ENCODE measurements at places on chromosomes 6 and 20. TPM values are rescaled to one million over a fixed set of nuclear protein-coding genes. Genes with fewer than 3 reads are reported as not detected.

The HTR1E gene
- not detected for total RNA-seq

DNA sequence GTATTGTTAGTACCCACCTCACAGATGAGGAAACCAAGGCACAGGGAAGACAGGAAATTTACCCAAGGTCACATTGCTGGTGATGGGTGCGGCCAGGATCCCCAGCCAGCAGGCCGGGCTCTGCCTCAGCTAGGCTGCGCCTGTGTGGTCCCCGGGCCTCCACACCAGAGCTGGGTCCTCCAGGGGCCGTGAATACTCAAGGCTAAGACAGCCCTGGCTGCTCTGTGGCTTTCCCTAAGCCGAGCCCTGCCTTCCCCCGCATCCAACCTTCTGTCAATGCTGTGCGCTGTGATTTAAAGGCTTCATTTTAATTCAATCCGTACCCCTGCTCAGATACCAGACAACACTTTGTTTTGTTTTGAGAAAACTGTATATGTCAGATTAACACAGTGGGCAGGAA lies 246.7 kb downstream of the TTLL2 start:
- no peak for DNase-seq

DNA sequence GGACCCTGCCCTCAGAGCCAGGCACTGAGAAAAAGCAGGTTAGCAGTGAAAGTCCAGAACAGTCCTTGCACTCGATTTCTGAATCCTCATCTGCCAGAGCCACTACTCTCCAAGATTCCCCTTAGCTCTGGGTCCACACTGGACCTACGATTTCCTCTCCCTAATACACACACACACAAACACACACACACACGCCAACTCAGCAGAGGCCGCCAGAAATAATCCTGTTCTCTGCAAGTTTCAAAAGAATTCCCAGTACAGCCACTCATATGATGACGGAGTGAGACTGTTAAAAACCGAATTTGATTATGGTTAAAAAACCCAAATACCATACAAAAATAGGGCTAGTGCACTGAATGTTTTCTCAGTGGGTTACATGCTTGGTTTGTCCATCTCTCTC lies 90.8 kb downstream of the GMPR start:
- no peak for DNase-seq

GRCh38 chr6:15665237-15665636 lies 2.4 kb upstream of the DTNBP1 start:
- DNase-seq = no peak

DNA sequence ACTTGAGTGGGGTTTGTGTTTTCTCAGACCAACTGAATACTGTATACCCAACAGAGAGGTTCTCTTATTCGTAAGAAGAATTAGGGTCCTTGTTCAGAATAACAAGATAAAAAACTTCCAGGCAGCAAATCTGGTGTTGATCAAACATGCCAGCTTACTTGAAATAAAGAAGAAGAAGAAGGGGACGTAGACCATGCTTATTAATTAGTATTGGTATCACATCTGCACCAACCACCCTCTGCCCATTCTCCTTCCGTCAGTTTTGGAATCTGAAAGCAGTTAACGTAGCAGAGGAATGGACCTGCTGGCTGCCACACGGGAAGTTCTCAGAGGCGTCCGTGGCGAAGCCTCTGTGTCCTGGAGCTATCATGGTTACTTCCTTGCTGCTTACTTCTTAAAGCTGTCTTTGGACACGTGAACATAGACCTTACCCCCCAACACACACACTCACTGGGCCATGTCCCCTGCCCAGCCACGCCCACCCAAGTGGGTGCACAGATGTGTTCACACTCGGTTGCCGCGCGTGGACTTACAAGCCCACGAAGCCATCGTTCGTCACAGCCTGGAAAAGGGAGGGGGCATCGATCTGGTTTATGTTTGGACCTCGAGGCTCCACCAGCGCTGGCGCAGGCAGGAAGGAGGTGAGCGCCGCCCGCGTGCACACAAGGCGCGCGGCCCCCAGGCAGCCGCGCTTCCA lies 4.1 kb upstream of the DLL1 start:
- DNase-seq = no peak

DNA sequence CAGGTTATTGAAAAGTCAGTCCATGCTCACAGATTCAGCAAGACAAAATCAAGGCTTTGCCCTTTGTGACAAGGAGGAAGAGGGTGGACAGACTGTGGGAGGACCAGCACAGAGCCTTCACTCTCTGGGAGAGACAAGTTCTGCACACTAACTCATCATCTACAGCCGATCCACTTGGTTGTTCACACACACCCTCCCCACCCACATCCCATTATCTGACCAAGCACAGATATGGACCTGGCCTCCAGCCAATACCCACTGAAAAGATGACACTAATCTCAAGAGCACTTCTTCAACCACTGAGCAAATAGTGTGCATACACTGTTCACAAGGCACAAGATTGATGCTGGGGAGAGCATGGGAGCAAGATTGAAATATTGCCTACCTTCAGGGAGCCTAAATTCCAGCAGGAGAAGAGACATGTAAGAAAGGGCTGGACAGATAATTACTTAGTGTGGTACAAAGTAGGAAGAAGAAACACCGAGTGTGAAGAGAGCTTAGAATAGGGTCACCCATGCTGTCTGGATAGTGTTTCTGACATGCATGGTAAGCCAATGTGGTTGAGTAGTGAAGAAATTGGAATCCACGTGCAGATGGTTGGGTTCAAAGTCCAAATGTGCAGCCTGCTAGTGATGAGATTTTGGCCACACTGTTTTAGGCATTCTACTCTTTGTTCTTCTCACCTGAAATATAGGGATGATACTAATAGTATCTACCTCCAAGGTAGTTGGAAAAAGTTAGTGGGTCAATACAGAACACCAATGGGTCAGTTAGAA lies 21.7 kb upstream of the IL17A start:
- peak; percentile 28 for DNase-seq

- DNase-seq = peak; percentile 65
These were observed 339.0 kb downstream of the NRN1 start for GRCh38 chr6:5667737-5668136.

The BPIFA2 gene
- total RNA-seq = not detected

DNA sequence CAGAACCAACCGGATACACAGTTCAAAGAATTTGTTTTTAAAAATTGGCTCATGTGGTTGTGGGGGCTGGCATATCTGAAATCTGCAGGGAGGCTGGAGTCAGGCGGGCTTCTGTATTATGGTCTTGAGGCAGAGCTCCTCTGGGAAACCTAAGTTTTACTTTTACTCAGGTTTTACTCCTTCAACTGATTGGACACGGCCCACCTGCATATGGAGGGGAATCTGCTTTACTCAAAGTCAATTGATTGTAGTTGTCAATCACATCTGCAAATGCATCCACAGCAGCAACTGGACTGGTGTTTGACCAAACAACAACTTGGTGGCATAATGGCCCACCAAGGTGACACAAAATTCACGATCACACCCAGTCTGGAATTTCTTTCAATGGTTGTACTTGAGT lies 103.4 kb downstream of the ERMARD start:
- DNase-seq = no peak

The ZC3H12D gene
- 79.6 TPM for total RNA-seq

- DNase-seq = no peak
These were observed 44.1 kb downstream of the MAK start for GRCh38 chr6:10794239-10794638.

Measured in activated CD4-positive, alpha-beta T cell treated with anti-CD3 and anti-CD28 coated beads, Interleukin-2, amount 10 ng/mL, durations not matched to agents 24 days and 14 days (primary cell).